K562 (cell line): ENCODE measurements at places on chromosomes 3 and 15. TPM values are rescaled to one million over a fixed set of nuclear protein-coding genes. Genes with fewer than 3 reads are reported as not detected.

Gene KNL1
- 16.5 and 52.8 TPM in 2 replicates for polyA plus RNA-seq

Gene IL1RAP
- polyA plus RNA-seq: 0.47 and 0.88 TPM in 2 replicates

Gene EBLN2
- 1.6 and 1.8 TPM in 2 replicates for polyA plus RNA-seq

Gene INSYN1
- polyA plus RNA-seq: not detected in 2 replicates

Gene TM4SF18
- polyA plus RNA-seq: not detected in 2 replicates

Gene TMEM212
- not detected in 2 replicates for polyA plus RNA-seq

Gene ARRDC4
- polyA plus RNA-seq: 14.4 and 15.0 TPM in 2 replicates
